ENCODE measurements at places on chromosomes 7 and 10.

- peak; percentile 28 for DNase-seq
Measured at GRCh38 chr10:96830511-96831199, 1.4 kb upstream of the LCOR start.

GRCh38 chr10:101131962-101132635, 999 bp downstream of the TLX1 start:
- DNase-seq, result no peak

- no peak for DNase-seq
Measured at GRCh38 chr10:99470327-99470726, 39.9 kb upstream of the GOT1 start.

- no peak for DNase-seq
Measured at GRCh38 chr7:74449144-74449543, 4.6 kb upstream of the GTF2IRD1 start.

DNA sequence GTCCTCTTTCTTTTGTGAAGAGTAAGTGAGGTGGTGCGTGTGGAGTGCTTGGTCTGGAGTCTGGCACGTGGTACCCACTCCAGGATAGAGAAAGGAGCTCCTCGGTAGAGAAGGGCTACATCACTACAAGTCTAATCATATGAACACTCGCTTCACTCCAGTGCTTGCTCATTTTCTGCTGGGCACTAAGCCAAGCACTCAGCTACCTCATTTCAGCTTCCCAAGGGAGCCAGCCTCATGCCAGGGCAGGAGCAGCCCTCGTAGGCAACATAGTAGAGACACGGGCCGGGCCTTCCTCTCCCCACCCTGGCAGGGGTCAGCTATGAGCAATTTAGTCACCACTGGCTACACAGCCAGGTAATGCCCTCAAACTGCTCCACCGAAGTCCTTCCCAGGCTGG, 11.4 kb upstream of the HSPA12A start:
- no peak for DNase-seq

GRCh38 chr10:69073736-69074364, 14.1 kb upstream of the SRGN start:
- DNase-seq, result no peak

DNA sequence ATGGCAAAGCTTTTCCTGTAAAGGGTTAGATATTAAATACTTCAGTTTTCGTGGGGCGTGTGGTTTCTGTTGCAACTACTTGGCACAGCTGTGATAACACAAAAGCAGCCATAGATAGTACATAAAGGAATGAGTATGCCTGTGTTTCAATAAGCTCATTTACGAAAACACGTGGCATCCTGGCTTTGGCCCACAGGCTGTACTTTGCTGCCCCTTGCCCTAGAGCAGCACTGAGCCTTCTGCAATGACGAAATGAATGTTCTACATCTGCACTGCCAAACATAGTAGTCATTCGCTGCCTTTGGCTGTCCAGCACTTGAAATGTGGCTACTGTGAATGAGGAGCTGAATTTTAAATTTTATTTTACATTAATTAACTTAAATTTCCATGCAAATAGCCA, 376.2 kb upstream of the TPK1 start:
- DNase-seq, result no peak

- no peak for DNase-seq
Measured at GRCh38 chr7:87216701-87217508, 2.6 kb downstream of the TMEM243 start.

- no peak for DNase-seq
Measured at GRCh38 chr10:42785759-42786158, 3.2 kb downstream of the BMS1 start.

DNA sequence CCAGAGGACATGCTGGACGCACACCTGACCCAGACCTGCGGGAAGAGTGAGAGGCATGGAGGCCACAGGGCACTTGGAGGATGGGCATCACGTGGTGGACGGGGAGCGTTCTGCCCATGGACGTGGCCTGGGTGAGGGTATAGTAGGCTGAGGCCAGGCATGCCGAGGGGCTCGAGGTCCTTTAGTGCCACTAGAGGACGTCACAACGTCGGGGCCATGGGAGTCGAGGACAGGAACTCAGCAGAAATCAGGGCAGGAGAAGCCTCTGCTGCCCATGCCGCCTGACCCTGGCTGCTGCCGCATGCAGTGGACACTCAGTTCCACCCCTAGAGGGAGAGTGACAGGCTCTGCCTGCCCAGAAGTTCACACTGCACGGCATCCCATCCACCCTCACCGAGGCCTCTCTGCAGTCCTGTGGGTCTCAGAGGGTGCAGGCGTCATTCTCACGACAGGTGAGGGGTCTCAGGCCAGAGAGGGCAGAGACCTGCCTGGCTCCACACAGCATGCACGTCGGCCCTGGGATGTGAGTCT, 198.7 kb downstream of the ADARB2 start:
- DNase-seq, result no peak

DNA sequence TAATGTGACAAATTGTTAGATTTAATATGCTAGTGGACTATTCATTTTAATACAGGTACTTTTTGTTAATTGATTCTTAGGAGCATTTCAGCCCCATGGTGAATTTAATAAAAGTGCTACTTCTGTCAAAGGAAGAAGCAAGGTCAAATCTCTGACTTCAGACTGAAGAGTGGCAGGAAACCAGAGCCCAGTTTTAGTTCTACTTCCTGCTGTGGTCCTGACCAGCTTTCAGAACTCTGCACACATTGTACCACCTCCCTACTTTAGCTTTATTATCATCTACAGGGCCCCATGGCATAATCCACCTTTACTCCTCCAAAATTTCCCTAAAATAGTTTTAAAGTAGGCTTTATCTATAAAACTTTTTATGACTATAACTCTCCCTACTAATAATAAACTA, 33.7 kb downstream of the CTTNBP2 start:
- no peak for DNase-seq

GRCh38 chr10:113846036-113846435, 7.8 kb downstream of the DCLRE1A start:
- DNase-seq, result no peak

- DNase-seq, result no peak
Measured at GRCh38 chr7:114936471-114936870, 14.6 kb downstream of the MDFIC start.

GRCh38 chr7:24924375-24924774, 55.6 kb downstream of the OSBPL3 start:
- DNase-seq, result no peak

DNA sequence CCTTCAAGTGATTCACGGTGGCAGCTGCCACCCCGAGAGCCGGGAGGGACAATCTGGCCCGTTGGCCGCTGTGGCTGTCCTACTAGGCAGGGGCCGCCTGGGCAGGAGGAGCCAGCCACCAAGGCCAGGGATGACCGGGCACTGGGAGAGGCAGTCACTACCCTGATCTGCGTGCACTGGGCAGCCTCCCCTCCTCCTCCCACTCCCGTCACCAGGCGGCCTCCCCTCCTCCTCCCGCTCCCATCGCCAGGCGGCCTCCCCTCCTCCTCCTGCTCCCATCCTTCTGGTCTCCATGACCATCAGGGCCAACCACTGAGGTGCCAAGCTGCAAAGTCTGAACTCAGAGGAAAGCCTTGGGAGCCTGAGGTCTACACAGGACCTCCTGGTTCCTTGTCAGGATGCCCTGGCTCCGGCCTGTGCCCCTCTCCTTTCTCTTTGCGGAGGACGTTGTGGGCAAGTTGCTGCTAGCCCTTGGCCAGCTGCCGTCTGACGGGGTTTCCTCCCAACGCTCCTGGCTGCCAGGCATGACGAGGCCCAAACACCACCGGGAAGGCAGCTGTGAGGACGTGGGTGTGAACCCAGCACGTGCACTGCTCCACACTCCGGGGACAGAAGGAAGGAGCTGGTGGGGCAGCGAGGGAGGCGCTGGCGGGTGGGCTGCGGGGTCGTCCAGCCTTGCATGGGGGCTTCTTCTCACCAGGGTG, 131.1 kb downstream of the WDR37 start:
- DNase-seq, result no peak

GRCh38 chr10:20714518-20714917, 182.6 kb downstream of the NEBL start:
- no peak for DNase-seq

- no peak for DNase-seq
Measured at GRCh38 chr7:116395141-116395791, 104.3 kb upstream of the CAV2 start.

GRCh38 chr7:107080533-107080932, 36.0 kb downstream of the PRKAR2B start:
- no peak for DNase-seq

DNA sequence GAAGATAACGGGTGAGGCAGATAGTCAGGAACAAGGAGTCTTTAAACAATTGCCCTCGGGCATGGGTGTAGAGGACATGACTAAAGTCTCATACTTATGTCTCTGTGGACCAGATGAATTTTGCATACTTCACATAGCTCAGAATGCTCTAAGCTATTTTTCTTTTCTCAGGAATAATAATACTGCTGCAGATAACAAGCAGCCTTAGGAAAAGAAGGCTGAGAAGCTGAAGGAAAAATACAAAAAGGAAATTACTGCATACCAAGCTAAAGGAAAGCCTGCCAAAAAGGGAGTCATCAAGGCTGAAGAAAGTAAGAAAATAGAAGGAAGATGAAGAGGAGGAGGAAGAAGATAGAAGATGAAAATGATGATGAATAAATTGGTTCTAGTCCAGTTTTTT, 13.4 kb upstream of the ERCC6 start:
- DNase-seq, result no peak

- no peak for DNase-seq
Measured at GRCh38 chr7:88191911-88192310, 27.9 kb downstream of the SRI start.

DNA sequence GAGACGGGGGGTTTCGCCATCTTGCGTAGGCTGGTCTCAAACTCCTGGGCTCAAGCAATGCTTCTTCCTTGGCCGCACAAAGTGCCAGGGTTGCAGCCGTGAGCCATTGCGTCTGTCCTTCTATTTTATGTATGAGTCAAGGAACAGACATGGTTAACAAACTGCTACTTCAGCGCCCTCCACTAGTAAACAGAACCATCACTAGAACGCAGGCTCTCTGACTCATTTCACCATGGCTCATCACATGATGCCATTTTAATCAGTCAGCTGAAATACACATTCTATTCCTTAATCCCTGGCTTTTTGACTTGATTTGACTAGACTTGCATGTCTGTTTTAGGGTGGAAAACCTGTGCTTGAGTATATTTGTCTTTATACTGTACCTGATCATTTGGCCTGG, 41.3 kb downstream of the CELF2 start:
- no peak for DNase-seq

DNA sequence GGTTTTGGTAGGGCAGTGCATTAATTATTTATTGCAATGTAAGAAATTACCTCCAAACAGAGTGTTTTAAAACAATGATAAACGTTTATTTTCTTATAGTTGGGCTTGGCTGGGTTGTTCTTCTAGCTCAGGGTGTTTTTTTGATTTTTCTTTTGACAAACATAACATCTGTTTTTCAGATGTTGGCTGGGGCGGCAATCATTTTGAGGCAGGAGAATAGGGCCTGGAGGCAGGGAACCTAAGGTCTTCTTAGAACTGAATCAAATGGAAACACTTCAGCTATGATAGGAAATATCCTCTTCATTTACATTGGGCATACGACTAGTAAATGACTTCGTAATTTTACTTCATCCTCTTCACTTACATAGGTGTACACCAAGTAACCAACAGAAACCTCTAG, 47.4 kb upstream of the NAMPT start:
- no peak for DNase-seq

- no peak for DNase-seq
Measured at GRCh38 chr10:132746386-132746785, 39.6 kb downstream of the NKX6-2 start.

DNA sequence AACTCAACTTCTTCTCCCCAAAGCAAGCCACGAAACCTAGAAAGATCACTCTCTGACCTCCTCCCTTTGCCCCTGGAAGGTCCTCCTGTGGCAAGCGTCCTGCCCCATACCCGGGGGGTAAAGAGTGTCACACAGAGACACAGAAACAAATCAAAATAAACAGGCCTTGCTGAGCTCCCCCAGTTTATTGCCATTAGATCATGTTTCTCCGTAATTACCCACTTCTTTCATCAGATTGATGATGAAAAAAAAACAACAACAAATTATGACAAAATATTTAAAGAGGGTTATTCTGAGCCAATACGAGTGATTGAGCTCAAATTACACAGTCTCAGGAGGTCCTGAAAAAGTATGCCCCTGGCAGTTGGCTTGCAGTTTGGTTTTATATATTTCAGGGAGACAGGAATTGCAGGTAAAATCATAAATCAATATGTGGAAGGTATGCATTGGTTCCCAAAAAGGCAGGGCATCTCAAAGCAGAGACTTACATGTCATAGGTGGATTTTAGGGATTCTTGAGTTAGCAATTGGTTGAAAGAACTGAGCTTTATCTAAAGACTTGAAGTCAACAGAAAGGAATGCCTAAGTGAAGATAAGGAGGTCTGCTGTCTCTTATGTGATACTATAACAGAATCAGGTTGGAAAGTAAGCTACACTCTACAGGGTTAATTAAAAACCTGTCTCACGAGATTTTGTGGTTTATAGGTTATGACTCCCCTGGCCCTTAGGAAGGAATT, 86.2 kb downstream of the APBB1IP start:
- no peak for DNase-seq

DNA sequence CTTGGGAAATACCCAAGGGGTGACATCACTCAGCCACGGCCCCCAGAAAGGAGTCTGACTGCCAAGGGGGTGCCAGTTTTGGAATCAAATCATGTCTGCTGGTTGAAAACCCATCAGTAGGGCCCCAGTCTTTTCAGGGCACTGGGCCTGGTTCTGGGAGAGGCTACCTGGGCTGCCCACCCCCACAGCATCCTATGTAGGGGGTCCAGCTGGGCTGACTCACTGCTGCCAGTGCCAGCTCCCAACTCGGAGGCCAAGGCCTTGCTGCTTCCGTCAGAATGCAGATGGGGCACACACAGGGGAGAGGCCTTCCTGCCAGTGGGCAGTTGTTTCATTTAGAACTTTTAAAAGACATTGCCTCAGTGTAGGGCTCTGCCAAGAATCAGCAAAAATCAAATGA, 39.5 kb upstream of the DMBT1 start:
- no peak for DNase-seq

GRCh38 chr7:1924258-1924817, 254.3 kb downstream of the ELFN1 start:
- no peak for DNase-seq

- no peak for DNase-seq
Measured at GRCh38 chr10:119826771-119827170, 45.9 kb downstream of the MCMBP start.

DNA sequence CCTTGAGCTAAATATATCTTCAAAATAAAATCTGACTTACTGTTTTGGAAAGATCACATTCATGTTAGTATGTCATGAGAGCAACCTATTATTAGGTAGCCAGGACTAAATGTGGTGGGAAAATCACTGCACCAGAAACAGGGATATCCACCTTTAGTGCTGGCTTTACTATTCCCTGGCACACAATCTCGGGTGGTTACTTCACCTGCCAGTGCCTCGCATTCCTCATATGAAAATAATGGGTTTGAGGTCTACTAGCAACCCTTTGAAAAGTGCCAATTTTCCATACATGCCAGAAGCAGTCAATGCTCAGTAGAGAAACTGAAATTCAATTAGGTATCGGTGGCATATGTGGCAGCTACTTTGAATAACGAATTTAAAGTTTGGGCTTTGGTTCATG, 36.8 kb downstream of the PTN start:
- no peak for DNase-seq
